CD4-positive, alpha-beta T cell treated with Interferon gamma for 1 hour (primary cell): ENCODE measurements at places on chromosomes 12 and 14.

DNA sequence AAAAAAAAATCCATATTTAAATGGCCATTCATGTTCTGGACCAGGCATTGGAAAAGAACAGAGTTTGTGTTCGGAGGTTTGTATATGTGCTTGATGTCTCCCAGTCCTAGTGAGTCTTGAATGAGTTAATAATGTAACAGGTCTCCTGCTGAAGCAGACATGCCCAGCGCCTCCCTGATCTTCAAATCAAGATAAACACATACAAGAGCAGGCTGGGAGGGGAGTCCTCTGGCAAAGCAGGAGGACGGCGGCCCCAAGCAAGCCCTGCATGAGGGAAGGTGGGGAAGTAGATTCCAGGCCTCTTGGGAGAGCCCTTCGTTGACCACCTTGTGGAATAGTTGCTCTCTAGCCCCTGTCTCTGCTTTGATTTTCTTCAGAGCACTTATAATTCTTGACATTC lies 156.3 kb downstream of the ZFP36L1 start:
- no peak for DNase-seq

DNA sequence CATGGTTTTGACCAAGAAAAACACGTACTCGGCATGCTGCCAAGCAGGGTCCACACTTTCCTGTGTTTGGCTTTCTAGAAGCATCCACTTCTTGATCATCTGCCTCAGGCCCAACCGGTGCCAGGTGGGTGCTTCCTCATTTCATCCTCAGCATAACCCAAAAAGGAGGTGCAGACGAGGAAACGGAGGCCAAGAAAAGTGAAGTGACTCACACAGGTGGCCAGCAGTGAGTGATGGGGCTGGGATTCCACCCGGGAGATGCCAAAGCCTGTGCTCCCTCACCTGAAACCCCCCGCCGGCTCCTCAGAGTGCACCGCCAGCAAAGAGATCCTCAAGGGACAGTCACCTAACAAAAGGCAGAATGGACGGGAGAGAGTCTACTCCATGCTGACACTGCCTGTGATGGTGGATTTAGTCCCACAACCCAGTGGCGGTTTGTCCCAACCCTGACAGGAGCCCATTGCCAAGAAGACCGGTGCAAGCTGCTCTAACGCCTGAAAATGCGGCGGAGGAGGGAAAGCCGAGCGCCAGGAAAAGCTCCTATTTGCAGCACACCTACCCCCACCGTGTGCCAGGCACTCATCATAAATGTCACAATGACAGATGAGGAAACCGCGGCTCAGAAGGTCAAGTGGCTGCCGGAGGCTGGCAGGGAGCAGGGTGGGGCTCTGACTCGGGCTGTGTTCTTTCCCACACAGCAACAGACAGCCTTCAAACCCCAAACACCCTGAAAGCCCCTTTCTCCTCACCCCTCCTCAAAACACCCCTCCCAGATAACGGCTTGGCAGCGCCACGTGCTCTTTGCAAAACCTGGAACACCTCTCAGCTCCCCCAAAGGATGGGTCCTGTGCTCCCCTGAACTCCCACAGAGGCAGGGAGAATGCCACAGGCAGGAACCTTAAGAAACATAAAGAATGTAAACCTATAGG lies 18.8 kb downstream of the BCL11B start:
- DNase-seq: peak; percentile 57

DNA sequence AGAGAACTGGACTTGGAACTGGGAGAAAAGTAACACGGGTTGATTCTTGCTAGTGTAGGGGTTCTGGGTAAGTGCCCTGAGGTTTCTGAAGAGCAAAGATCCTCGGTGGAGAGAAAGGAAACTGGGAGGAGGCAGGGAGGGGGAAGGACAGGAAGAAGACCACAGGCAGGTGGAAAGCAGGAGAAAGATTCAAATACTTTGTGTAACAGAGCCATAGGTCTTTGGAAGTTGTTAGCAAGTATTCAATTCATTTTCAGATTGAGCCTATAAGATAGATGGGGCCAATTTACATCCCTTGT lies 1.3 kb downstream of the PNP start:
- DNase-seq: no peak

DNA sequence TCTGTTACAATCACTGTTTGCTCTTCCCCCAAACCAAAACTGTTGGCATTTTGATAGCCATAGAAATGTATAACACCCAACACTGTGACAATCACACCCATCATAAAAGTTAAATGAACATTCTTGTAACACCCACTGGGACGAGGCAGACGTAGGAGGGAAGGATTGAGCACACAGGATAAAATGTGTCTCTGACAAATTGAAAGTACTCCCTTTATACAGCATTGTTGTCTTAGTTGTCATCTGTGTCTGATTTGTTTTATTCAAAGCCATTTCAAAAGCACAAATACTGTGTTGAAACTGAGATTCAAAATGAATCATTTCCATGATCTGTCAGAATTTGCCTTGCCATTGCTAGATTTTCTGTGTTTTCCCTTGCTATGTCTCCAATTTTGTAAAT lies 436.3 kb downstream of the TMTC2 start:
- no peak for DNase-seq

GRCh38 chr14:71267691-71268090 lies 360.4 kb downstream of the PCNX1 start:
- no peak for DNase-seq

- DNase-seq: no peak
Observed at GRCh38 chr12:113057565-113058485, 1.3 kb downstream of the DTX1 start.

DNA sequence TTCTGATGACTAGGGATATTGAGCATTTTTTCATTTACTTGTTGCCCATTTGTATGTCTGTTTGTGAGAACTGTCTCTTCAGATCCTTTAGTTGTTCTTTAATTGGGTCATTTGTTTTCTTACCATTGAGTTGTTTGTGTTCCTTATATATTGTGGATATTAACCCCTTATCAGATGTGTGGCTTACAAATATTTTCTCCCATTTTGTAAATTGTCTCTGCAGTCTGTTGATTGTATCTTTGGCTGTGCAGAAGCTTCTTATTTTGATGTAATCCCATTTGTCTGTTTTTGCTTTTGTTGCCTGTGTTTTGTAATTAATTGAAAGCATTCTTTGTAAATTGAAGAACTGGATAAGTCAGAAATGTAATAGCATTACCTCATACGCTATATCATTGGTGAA lies 459.1 kb upstream of the FOXG1 start:
- no peak for DNase-seq

DNA sequence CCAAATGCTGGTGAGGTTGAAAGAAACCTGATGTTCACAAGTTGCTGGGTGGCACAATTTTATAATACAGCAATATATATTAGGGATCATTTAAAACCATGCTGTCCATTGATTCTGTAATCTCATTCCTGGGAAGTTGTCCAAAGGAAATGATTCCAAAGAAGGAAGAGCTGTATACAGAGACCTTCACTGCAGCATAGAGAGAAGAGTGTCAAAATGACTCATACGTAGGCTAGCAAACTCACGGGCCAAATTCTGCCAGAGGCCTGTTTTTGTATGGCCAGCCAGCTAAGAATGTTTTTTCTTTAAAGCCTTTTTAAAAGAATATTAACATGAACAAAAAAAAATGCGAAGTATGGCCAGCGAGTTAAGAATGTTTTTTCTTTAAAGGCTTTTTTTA lies 69.2 kb upstream of the MED13L start:
- DNase-seq: no peak
